ENCODE measurements at places on chromosomes 4 and X.

DNA sequence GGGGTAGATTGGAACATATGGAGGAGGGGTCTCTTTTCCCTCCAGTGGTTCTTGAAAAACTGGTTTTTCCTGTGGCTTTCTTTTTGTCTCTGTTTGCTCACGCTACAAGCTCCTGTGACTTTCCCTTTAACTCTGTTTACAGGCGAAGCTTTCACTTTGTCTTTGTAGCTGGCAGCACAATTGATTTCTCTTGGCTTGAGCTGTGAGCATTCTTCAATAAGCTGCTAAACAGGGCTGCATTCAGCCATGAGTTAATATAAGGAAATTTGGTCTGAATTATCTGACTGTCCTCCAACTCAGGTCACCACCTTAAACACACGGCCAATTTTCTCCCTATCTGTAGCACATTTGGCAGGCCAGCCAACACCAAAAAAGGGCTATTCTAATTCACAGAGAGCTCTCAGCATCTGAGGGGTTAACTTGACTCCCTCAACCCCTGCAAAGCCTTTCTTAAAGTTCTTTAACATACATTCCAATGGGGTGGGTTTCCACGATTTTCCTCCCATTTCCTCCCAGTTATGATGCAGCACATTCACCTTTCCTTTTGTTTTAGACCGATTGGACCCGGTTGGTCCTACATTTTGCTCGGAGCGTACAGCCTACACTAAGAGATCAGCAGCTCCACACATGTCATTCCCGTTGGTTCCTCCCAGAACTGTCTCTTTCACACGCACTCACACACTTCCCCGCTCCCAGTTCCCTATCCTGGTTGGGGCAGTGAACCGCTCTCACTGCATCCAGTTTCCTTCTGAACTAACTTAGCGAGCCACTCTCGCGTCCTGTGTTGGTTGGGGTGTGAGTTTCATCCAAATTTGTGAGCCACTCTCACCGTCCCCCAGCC lies 45.4 kb downstream of the UGT2A3 start:
- DNase-seq, result peak; percentile 45

- DNase-seq, result no peak
Measured at GRCh38 chr4:161256172-161256571, 907.6 kb downstream of the FSTL5 start.

DNA sequence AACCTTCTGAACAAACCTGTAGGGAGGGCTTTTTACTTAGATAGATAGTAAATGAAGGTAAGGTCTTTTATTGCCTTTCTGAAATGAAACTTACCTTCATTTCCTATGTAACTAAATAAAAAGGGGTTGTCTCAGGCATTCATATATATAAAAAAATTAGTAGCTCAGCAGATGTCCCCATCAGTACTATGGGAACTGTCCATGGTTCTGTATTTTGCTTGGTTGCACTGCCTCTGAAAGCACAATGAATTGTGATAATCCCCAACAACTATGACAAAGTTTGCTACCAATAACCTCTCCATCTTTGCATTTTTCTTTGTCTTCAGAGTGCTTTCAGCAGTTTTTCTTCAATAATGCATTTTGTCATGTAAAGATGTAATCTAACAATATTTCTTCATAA lies 222.4 kb downstream of the SLIT2 start:
- DNase-seq, result peak; percentile 3

DNA sequence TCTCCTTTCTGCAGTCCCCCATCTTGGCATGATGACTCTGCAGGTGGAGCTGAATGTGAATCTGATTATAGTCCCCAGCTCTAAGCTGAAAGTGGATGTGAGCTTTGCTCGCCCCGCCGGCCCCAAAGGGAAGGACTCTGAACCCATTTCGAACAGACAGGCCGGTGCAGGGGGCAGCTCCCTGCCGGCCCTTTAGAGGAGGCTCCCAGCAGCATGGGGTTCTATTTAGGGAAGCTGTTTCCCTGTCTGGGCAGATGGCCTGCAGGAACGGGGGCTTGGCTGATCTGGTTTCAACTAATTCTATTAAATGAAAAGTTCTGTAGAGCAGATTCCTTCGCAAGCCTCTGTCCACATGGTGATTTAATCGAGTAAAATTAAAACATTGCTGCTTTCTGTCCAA lies 104.8 kb upstream of the MSX1 start:
- DNase-seq, result no peak

GRCh38 chr4:10178763-10179162 lies 62.2 kb upstream of the WDR1 start:
- DNase-seq, result no peak

DNA sequence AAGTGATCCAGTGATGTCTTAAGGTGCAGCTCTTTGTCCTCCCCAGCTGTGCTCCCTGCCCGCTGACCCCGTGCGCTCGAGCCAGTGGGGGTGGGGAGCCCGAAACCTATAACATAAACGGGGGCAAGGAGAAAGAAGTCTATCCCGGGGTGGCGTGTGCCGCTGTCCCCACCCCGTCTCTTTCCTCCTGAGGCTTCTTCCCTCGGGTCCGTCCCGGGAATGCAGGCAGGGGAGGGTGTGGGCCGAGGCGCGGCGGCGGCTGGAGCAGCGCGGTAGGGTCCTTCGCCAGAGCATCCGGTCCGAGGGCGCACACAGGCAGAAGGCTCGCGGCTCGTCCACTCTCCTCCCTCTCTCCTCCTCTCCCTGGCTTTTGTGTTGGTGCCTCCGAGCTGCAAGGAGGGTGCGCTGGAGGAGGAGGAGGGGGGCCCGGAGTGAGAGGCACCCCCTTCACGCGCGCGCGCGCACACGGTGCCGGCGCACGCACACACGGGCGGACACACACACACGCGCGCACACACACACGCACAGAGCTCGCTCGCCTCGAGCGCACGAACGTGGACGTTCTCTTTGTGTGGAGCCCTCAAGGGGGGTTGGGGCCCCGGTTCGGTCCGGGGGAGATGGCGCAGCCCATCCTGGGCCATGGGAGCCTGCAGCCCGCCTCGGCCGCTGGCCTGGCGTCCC lies at the start of gene RAB33A:
RAB33A (plus strand) TSS at position 517 of the 681 bp plus-strand sequence; CDS start at position 618, 101 bp downstream.
- DNase-seq, result peak; percentile 62

DNA sequence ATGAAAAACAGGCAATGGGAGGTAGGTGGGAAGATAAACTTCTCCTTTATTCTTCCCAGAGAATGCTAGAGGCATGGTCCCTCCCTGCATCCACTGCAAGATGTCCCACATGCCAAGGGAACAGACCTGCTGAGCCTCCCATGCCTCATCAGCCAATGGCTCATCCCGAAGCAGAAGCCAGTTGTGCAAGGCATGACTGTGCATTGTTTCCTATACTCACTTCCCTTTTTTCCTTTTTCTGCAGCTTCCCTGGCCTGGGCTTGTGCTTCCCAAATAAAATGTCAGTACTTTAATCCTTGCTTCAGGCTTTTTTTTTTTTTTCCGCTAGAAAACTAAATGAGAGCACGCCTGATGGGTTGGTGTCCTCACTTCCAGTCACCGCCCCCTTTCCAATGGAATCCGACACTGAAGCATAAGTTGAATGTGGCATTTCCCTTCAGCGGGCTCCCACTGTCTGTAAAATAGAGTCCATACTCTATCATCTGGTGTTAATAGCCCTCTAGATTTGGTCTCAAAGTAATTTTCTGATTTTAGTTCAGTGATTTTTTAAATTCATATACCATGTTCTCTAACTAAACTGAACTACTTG lies 239.0 kb upstream of the JADE1 start:
- DNase-seq, result no peak

GRCh38 chr4:47010912-47011446 lies 17.6 kb upstream of the GABRA4 start:
- no peak for DNase-seq

DNA sequence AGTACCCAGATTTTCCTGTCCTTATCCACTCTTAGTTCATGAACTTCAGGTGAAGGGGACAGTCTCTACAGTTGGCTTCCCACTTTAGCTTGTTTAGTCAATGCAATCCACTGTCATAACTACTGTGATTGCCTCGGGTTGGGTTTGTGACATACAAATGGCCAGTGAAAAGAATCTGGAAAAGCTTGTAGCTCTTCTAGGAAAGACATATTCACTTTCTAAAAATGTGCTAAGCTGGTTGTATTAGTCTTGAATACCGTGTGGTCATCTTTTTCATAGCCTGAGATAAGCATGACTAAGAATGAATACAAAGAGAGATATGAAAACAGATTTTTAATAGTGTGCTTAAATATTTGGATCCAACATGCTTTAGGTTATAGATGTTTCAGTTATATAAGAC lies 1443.5 kb upstream of the IGFBP7 start:
- no peak for DNase-seq

DNA sequence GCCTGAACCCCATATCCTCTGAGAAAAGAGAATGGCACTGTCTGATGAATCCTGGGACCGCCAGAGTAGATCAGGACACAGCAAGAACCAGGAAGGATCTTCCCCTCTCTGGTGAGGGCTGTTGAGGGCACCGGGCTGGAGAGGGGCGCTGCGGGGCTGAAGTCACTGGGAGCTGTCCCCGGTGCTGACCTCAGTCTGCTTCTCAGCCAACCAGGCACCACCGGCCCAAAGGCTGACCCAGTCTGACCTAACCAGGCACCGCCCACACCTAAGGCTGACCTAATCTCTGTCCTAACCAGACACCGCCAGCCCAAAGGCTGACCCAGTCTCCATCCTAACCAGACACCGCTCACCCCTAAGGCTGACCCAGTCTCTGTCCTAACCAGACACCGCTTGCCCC lies 82.8 kb downstream of the CPZ start:
- DNase-seq, result peak; percentile 47

DNA sequence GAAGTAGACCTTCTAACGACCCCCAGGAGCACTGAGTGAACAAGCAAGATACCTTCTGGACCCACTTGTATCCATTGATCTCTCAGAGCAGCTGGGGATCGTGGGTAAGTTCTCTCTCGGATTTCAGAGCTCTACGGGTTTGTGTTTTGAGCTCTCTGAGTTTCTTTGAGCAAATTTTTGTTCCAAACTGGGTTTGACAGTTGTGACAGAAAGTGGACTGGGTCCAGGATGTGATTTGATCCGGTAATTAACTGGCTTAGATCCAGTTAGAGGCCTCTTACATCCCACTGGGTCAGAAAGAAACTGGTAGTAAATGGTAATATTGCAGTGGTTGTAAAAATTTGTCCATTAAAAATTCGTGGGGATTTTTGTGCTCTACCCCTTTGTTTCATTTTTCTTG lies 459.2 kb downstream of the INPP4B start:
- DNase-seq, result no peak

DNA sequence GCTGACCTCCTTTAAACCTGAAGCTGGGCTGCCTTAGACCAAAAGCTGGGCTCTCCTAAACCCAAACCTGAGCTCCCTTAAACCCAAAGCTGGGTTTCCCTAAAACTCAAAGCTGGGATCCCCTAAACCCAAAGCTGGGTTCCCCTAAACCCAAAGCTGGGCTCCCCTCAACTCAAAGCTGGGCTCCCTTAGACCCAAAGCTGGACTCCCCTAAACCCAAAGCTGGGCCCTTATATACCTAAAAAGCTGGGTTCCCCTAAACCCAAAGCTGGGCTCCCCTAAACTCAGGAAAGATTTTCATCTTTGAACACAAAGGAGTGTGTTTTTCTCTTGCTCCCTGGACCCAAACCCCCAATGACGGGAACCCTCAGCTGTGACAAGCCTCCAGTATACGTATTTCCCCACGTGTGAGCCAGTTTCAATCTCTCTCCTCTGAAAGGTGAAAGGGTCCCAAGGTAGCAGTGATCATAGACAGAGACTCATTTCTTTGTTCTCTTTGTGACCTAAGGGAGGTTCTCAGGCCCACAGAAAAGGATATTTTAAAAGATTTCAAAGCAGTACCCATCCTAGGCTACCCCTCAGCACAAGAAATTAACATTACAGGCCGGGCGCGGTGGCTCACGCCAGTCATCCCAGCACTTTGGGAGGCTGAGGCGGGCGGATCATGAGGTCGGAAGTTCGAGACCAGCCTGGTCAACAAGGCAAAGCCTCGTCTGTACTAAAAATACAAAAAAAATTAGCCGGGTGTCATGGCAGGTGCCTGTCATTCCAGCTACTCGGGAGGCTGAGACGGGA lies 31.3 kb upstream of the ASMTL start:
- DNase-seq, result no peak

DNA sequence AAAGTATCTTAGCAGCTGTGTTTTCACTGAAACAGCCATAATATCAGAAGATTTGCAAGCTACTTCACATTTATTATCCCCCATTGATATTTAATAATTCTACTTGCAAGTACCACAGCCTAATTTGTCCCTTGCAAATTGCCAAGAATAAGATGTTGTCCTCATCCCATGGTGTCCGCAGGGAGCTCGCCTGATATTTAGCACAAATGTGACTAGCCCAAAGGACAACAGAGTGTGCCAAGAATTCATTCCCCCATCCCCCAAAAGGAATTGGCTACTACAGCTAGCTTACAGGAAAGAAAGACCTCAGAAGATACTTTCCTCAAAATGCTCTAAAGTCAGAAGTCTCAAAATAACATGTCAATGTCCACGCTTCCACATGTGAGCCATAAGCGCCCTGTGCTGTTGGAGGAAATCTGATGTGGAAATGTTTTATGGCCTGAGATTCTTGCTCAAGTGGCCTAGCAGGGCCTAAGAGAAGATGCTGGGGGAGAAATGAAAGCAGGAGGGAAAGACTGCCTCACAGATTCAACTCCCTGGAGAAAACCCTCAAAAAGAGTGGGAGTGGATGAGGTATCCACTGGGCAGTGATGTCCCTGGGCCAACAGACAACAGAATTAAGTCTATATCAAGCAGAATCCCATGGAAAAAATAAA lies 111.4 kb downstream of the SH3KBP1 start:
- DNase-seq, result no peak

- DNase-seq, result no peak
Measured at GRCh38 chr4:74173321-74173720, 15.4 kb downstream of the MTHFD2L start.

DNA sequence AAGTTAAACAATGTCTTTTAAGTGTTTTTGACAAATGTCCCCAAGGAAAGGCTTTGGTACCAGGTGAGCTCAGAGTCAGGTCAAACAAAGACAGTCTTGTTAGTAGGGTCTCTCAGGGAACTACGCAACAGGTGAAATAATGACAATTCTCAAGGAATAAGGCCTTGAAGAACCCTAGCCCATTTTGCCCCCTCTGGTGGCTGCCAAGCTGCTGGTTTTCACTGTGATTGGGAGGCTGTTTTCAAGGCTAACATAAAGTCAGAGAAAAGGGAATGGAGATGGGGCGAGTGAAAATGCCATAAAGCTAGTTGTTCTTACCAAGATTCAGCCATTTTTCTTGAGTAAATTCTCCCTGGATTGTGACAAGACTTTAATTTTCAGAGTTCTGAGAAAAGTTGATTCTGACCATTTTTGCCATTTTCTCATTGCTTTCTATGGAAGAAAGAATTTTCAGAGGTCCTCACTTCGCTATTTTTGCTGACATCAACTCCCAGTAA lies 58.7 kb downstream of the RWDD4 start:
- no peak for DNase-seq

GRCh38 chrX:48927123-48927522 lies 8.3 kb upstream of the PIM2 start:
- no peak for DNase-seq

DNA sequence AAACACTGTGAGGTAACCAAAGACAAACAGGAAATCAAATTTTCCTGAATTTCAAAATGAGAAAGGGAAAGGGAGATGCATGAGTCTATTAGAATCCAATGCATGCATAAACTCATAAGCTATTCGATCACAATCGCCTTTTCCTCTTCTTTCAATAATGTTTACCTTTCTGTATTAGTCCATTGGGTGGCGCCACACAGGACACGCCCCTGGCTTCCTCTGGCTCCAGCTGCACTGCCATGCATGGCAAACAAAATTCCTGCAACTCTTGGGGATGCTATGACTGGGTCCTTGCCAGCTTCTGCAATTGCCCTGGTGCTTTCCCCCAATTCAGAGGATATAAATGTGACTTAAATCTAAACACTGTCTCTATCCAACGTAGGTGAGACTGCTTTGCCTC lies 424.5 kb upstream of the PCDH7 start:
- no peak for DNase-seq

GRCh38 chrX:115639334-115639880 lies 78.4 kb downstream of the PLS3 start:
- no peak for DNase-seq

GRCh38 chr4:107825072-107825824 lies 516 bp downstream of the SGMS2 start:
- peak; percentile 83 for DNase-seq
